ENCODE measurements at places on chromosomes 16 and 17.

- DNase-seq, result peak; percentile 68
Observed at GRCh38 chr16:19167710-19168370, at the start of gene SYT17. Gene SYT17, plus strand, starts transcription at chr16:19168240. Its CDS starts 407 bp downstream, at chr16:19168647.

DNA sequence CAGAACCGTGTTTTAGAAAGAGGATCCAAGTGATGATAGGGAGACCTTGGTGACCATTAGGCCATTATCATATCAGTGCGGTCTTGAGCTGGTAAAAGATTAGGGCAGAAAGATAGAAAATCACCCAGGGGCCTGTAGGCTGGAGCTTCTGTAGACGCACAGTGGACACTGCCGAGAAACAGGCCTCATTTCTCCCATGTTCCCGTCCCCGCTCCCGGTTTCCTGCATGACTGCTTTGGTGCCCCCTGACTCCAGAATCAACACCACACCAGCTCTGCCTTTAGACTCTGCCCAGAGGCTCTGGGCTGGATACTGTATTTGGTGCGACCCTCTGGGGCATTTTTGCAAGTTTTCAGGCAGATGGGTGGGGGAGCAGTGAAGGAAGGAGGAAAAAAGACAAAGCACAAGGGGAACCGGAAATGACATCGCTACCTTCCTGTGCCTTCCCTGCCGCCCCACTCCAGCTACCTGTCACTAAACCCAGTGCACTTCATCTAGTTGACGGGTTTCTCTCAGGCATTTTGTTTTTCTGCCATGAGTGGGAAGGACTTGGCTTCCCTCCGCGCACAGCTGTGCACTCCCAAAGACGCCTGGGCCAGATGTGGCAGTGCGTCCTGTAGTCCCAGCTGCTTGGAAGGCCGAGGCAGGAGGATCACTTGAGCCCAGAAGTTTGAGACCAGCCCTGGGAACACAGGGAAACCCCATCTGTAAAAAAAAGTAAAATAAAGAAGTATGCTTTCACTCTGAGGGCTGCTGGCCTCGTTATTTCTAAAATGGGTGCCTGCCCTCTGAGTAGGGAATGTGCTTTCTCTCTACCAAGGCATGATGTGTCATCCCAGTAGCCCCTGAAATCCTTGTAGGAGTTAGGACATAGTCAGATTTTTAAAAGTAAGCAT, 214.1 kb downstream of the RPTOR start:
- no peak for DNase-seq

GRCh38 chr16:57730771-57731730, 4.5 kb upstream of the KATNB1 start:
- DNase-seq, result no peak

GRCh38 chr17:43577664-43578403, 31.7 kb upstream of the ETV4 start:
- no peak for DNase-seq

GRCh38 chr17:42001729-42002128, 15.5 kb downstream of the DNAJC7 start:
- DNase-seq, result no peak

DNA sequence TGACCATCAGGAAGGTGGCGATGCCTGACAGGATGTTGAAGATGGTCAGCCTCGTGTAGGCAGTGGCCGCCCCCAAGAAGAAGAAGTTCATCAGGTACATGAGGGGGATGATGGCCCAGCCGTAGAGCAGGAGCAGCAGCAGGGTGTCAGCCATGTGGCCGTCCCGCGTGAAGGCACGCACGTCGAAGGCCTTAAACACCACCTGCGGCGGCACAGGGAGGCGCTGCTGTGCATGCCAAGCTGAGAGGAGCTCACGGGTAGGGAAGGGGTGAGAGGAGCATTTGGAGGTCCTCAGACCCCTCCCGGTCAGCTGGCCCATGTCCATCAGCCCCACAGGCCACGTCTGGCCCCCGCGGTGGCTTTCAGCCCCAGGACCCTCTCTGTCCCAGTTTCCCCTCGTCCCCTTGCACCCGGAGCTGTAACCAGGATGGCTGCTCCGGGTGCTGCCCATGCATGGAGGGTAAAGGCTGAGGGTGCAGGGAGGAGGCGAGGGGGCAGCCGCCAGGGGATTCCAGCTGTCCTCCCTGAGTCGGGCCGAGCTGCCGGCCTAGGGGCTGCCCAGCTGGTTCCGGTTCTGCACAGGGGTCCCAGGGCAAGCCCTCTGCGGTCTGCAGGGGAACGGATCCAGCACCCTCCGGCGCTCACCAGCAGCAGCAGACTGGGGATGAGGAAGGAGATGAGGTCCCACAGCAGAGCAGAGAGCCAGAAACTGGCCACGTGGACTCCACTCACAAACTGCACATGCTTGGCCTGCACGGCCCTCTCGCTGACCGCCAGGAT, 17.1 kb upstream of the RNPS1 start:
- DNase-seq, result no peak

DNA sequence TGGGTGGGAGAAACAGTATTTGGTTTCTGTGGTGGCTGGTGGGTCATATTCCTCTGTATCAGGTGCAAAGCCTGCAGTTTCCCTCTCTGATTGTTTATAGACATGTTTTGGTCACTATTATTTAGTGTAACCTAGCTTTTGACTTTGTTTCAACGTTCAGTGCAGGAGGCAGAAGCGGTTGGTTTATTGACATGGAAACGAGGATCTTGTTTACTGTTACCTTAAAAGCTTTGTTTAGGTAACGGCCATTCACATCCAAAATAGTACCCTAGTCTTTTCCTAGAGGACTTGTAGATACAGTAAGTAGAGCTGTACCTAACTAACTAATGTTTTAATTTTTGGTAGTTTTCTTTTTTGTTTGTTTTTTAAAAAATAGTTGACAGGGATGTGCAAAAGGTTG, 3.5 kb downstream of the MSI2 start:
- no peak for DNase-seq

- no peak for DNase-seq
Observed at GRCh38 chr16:69922200-69922599, 28.9 kb upstream of the CLEC18A start.

DNA sequence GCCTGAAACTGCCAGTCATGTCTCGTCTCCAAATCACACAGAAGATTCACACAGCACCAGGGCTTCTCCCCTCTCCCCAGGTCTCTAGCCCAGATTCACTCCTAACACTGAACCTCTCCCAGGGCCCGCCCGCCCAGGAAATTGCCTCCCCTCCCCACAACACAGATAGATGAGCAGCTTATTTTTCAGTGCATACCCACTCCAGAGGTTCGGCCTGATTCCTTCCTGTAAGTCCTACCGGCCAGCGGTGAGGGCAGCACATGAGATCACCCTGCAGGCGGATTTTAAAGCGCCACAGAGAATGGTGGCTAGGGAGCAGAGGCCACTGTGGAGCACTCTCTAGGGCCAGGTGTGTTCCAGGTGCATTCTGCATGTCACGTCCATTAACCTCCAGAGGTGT, 301.8 kb downstream of the IRF8 start:
- no peak for DNase-seq

DNA sequence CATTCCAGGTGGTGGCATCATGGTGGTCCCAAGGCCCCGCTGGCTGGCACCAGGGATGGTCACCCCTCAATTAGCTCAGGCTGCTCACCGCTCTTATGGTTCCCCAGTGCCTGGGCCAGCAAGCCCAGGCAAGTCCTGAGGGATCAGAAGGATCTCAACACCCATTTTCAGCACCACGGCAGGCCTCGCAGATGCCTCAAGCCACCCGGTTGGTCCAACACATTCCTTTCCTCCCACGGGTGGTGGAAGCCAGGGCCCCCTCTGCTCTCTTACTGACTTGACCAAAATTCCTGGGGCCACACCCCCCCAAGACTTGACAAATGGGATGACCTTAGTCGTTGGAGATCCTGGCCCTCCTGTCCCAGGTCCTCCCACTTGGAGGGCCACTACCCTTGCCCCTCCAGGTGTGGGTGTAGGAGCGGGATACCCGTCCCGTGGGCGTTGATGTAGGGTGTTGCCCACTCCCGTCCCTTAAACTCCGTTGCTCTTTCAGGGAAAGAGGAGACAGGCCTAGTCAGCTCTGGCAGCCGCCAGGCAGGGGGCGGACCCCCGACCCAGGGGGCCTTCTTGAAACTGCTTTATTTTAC, 5.9 kb downstream of the ZNF205 start:
- no peak for DNase-seq

DNA sequence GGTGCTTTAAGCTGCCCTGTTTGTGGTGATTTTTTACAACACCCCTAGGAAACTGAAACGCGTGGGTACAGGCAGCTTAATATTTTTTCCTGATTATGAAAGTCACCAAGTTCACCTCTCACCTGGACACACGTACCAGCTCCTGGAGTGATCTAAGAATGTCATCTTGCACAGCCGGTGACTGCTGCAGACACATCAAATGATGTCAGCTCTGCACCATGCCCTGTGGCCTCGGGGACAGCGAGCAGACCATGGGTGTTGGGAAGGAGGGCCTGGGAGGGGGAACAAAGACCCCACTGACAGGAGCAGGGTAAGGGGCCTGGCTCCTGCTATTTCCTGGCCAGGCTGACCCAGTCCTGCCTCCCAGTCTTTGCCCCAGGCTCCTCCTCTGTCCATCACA, 272.7 kb downstream of the PARN start:
- DNase-seq, result no peak

- no peak for DNase-seq
Observed at GRCh38 chr17:57622306-57622682, 122.8 kb downstream of the CCDC182 start.

Data from H4 (cell line).